ENCODE measurements at places on chromosomes 3 and 15.

DNA sequence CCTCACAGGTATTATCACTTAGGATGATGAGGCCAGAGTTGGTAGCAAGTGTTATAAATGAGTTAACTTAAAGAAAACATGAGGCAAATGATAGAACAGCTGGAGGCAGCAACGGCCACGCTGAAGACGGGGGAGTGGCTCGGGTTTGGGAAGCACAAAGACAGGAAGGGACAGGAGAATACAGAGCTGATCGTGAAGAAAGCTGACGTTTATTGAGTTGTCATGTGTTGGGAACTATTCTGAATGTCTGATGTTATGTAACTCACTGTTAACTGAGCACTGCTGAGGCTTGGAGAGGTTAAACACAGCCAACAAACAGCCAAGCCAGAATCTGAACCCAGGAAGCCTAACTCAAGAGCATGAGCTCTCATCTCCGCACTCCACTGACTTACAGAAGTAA lies 42.3 kb downstream of the FGD5 start:
- no peak for DNase-seq

- no peak for DNase-seq
Measured at GRCh38 chr3:144585408-144585807, 613.8 kb downstream of the DIPK2A start.

- no peak for DNase-seq
Measured at GRCh38 chr15:78321041-78321570, 19.0 kb upstream of the CRABP1 start.

- no peak for DNase-seq
Measured at GRCh38 chr3:65128346-65128745, 440.5 kb upstream of the ADAMTS9 start.

- no peak for DNase-seq
Measured at GRCh38 chr15:55981582-55982249, 11.7 kb downstream of the NEDD4 start.

GRCh38 chr15:41503669-41504010 lies 10.0 kb downstream of the ITPKA start:
- no peak for DNase-seq

- DNase-seq, result no peak
Measured at GRCh38 chr3:195559723-195560409, 16.7 kb upstream of the PPP1R2 start.

DNA sequence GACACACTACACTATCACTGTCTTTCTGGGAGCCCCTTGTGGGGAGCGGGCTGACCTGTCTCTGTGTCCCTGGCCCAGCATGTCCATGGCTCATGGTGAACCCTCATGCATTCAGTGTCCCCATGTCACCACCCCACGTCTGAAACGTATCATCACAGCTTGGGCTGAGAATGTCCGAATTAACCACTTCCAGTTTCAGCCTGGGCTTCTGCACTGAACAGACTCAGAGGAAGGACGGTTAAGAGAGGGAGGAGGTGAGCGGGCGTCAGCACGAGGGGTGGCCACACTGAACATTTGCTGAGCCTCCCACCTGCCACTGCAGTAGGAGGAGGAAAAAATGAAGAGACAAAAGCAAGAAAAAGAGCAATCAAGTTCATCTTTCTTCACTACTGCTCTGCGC lies 30.5 kb downstream of the ATP2B2 start:
- no peak for DNase-seq

DNA sequence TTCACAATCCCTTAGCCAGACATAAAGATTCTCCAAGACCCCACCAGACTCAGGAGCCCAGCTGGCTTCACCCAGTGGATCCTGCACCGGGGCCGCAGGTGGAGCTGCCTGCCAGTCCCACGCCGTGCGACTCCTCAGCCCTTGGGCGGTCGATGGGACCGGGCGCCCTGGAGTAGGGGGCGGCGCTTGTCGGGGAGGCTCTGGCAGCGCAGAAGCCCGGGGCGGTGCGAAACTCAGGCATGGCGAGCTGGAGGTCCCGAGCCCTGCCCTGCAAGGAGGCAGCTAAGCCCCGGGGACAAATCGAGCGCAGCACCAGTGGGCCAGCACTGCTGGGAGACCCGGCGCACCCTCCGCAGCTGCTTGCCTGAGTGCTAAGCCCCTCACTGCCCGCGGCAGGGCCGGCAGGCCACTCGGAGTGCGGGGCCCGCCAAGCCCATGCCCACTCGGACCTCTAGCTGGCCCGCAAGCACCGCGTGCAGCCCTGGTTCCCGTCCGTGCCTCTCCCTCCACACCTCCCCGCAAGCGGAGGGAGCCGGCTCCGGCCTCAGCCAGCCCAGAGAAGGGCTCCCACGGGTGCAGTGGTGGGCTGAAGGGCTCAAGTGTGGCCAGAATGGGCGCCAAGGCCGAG lies 175.0 kb downstream of the FMN1 start:
- DNase-seq, result no peak

DNA sequence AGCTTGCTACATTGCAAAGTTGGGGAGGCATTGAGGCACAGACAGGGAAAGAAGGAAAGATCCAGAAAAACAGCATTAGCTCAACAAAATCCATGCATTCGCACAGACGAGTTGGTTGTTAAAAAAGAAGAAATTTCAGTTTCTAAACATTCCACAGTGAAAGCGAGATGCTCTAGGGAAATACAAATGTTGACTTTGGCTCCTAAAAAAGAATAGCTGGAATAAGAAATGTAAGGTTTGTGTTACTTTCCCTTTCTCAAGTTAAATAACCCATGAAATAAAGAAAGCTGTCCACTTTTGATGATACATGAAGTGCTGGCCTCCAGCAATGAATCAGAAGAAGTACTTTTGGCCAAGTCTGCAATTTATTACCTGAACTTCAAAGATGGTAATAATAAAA lies 465.1 kb downstream of the ERC2 start:
- DNase-seq, result no peak

DNA sequence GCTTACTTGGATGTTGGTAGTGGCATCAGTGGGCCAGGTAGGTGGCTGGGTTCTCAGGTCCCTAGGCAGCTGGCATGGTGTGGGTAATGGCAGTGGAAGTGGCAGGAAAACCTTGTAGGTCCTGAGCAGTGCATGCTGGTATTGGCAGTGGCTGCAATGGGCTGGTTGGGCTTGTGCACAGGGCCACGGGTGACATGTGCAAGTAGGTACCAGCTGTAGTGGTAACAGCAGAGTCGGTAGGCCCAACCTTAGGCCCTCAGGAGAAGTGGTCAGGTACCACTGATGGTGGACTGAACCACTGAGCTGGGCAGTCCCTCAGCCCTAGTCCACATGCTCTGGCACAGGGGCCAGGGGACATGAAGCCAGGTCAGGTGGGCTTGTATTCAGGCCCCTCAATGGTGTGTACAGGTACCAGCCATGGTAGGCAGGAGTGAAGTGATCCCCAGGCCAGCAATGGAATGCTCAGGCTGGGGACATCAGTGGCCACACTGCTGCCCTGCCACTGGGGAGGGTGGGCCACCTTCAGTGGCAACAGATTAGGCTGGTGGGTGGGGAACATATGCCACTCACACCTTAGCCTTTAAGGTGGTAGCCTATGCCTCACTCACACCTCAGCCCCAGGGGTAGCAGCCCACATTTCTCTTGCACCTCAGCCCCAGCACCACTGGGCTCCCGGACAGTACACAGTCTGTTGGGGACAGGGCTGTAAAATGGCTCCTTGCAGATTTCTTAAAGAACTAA lies 118.1 kb downstream of the LRRK1 start:
- no peak for DNase-seq

GRCh38 chr3:69688400-69688799 lies 50.9 kb upstream of the MITF start:
- DNase-seq, result no peak

DNA sequence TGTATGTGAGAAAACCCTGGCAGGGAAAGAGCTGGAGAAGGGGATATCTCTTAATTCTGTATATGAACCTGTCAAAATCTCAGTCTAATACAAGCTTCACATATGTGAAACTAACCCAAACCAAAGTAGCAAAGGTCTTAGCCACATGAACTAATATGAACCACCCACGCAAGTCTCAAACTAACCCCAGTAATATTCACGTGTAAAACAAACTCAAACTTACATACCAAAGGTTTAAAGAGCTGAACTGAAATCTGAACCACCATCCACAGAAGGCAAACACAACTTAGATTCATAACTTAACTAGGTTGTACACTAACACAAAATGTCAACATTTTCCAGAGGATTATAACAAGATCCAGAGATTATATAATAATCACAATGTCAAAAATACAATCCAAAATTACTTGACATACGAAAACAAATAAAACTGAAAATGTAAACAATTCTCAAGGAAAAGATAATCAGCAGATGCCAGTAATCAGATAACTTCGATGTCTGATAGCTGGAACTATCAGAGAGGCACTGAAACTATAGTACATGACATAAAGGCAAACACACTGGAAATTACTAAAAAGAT lies 64.1 kb downstream of the VPS13C start:
- DNase-seq, result no peak

DNA sequence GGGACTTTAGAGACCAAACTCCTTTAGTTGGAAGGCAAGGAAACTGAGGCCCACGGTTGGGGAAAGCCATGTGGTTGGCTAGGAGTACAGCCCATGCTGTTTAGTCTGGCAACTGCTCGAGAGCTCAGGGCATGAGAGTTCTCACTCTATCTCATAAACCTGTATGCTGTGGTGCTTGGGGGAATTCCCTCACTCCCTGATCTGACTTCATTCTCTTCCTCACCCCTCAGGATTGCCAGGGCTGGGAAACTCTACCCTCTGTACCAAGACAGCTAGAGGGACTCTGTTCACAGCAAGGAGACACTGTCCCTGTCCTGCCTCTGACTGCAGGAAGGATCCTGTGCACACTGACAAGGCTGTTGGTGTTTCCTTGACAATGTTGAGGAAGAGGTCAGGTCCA lies 230.2 kb downstream of the ZNF621 start:
- no peak for DNase-seq

DNA sequence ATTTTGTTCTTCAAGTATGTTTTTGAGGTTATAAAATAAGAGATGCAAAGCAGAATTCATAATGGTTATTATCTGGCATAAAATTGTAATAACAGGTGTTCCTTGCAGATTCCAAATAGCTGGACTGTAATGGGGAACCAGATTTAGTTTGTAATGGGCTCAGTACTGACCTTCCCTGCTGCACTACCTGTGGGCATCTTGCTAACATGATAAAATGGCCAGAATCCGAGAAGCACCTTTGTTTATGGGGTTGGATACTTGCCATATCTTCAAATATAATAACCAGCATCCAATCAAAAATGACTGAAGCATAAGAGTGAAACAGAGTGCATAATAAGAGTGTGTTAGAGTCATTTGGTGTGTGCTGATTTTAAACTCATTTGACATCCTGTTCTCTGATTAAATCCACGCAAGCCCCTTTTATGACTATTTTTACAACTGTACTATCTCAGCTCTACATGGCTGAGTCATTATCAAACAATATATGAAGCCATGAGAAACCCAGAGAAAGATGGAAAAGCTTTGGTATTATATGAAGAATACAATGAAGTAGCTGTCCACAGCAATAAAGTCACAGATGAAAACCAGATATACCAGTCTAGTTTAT lies 292.4 kb downstream of the CNTN4 start:
- DNase-seq, result no peak

GRCh38 chr3:40843208-40843624 lies 318.5 kb downstream of the ZNF621 start:
- no peak for DNase-seq

DNA sequence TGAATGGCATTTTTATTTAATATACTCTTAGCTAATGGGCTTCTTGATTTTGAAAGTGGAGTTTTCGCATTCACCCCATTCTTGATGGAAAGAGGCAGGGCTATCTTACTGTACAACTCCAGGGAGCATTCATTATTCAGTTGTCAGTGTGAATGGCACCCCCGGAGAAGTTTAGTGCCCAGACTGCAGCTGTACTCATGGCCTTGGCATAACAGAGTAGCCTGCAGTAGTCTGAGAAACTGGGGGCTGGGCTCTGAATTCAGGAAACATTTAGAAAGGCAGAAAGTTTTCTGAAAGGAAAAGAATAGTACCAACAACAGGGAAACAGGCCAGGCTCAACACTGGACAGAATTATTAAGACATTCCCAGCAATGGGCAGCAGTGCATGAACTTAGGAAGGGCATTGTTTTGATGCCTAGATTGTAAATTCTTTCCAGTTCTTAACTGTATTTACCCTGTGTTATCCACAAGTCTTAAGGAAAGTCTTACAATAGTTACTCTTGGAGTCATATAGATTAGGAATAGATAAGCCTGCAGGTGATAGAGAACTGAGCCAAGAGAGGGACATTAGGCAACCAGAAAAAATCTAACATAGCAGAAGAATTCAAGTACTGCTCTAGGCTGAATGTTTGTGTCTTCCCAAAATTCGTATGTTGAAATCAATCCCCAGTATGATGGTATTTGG lies 44.4 kb downstream of the TIPARP start:
- DNase-seq, result no peak

- DNase-seq, result no peak
Measured at GRCh38 chr3:129352045-129352444, 73.4 kb downstream of the HMCES start.

DNA sequence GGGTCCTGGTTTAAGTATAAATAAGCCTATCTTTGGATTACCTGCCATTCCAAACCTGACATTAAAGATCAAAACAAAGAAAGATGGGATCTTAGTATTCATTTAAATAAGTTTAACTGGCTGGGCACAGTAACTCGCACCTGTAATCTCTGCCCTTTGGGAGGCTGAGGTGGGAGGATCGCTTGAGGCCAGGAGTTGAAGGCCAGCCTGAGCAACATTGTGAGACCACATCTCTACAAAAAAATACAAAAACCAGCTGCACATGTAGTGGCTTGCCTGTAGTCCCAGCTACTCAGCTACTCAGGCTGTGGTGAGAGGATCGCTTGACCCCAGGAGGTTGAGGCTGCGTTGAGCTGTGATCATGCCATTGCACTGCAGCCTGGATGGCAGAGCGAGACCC lies 176.9 kb downstream of the FNDC3B start:
- DNase-seq, result no peak

GRCh38 chr15:41435037-41435786 lies 18.3 kb downstream of the RTF1 start:
- DNase-seq, result no peak

DNA sequence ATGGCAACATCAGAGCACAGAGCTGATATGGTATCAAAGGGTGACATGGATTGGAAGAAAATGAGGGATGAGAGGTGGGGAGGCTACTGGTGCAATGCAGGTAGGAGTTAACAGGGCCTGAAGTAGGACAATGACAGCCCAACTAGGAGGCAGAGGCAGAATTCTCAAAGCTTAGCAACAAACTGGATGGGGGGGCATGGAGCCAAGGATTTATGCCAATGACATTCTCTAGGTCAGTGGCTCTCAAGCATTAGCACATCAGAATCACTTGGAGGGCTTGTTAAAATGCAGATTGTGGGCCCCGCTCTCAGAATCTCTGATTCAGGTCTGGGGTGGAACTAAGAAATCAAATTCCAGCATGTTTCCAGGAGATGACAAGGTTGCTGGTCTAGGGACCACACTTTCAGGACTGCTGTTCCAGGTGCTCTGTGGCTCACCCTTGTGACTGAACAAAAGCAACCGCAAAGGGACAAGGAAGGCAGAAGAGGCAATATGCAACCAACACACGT lies 98.0 kb upstream of the TNIK start:
- no peak for DNase-seq

- no peak for DNase-seq
Measured at GRCh38 chr3:15610082-15610759, 8.7 kb downstream of the BTD start.

- DNase-seq, result no peak
Measured at GRCh38 chr3:185042312-185043050, 110.4 kb downstream of the C3orf70 start.
